Trophoblast cell (in vitro differentiated cells and primary cell): ENCODE measurements at places on chromosomes 1 and 21.

- peak; percentile 94 for DNase-seq
- H3K36me3 ChIP-seq = no peaks in the 10 kb centered on the region
- peaks cover 13% of the 10 kb centered on the region for H3K27me3 ChIP-seq
- no peak overlapping the region for H3K27ac ChIP-seq
- no peak overlapping the region for H3K4me3 ChIP-seq
Observed at GRCh38 chr1:1132042-1132950, 16.4 kb upstream of the C1orf159 start.

- H3K27ac ChIP-seq = no peak overlapping the region
- H3K27me3 ChIP-seq = no peaks in the 10 kb centered on the region
- H3K36me3 ChIP-seq = peaks cover 31% of the 10 kb centered on the region
- no peaks in the 10 kb centered on the region for H3K4me1 ChIP-seq
Observed at GRCh38 chr1:209616366-209617046, 33.0 kb downstream of the CAMK1G start.

DNA sequence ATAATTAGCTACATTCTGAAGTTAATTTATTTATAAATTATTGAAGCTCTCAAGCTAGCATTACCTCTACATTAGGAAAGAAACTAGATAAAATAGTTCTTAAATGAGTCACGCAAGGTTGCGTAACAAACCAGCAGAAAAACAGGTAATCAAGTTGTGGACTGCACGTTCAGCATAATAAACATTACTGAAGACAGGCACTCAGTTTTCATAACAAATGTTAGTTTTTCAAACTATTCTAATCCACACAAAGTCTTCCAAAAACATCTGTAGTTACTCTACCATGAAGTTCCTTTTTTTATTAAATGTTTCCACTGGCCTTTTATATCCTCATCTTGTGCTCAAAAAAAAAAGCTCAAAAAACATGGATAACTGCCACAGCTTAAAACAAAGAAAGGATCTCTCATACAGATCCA is 1.3 kb downstream of the TOR1AIP2 start:
- DNase-seq = peak; percentile 98
- H3K4me1 ChIP-seq = no peaks in the 10 kb centered on the region
- H3K4me3 ChIP-seq = no peak overlapping the region
- no peaks in the 10 kb centered on the region for H3K27me3 ChIP-seq
- peaks cover 5% of the 10 kb centered on the region for H3K36me3 ChIP-seq
- H3K27ac ChIP-seq = no peak overlapping the region

- peaks cover 2% of the 10 kb centered on the region for H3K4me1 ChIP-seq
- H3K36me3 ChIP-seq = peaks cover 3% of the 10 kb centered on the region
- peak overlapping the region; percentile 96 for H3K4me3 ChIP-seq
- no peak overlapping the region for H3K27ac ChIP-seq
- H3K27me3 ChIP-seq = peaks cover 2% of the 10 kb centered on the region
Observed at GRCh38 chr1:20507248-20507563, 745 bp downstream of the MUL1 start.

DNA sequence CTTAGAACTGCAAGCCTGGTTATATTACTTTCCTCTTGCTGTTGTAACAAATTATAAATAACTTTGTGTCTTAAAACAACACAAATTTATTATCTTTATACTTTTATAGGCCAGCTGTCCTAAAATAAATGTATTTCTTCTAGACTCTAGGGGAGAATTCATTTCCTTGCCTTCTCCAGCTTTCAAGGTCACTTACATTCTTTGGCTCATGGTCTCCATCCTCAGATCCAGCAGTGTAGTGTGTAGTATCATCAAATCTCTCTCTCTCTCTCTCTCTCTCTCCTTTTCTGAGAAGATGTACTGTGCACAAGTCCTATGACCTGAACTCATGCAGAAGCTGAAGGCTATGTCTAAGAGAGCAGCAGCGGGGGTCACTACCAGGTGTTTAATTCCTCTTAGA is 1510.6 kb downstream of the MRPL39 start:
- DNase-seq = no peak
- no peaks in the 10 kb centered on the region for H3K27me3 ChIP-seq
- H3K4me1 ChIP-seq = no peaks in the 10 kb centered on the region
- H3K36me3 ChIP-seq = no peaks in the 10 kb centered on the region

GRCh38 chr1:55623311-55623710 is 408.1 kb upstream of the USP24 start:
- no peaks in the 10 kb centered on the region for H3K27me3 ChIP-seq
- DNase-seq = peak; percentile 99
- no peaks in the 10 kb centered on the region for H3K36me3 ChIP-seq
- H3K27ac ChIP-seq = no peak overlapping the region
- H3K4me1 ChIP-seq = no peaks in the 10 kb centered on the region

DNA sequence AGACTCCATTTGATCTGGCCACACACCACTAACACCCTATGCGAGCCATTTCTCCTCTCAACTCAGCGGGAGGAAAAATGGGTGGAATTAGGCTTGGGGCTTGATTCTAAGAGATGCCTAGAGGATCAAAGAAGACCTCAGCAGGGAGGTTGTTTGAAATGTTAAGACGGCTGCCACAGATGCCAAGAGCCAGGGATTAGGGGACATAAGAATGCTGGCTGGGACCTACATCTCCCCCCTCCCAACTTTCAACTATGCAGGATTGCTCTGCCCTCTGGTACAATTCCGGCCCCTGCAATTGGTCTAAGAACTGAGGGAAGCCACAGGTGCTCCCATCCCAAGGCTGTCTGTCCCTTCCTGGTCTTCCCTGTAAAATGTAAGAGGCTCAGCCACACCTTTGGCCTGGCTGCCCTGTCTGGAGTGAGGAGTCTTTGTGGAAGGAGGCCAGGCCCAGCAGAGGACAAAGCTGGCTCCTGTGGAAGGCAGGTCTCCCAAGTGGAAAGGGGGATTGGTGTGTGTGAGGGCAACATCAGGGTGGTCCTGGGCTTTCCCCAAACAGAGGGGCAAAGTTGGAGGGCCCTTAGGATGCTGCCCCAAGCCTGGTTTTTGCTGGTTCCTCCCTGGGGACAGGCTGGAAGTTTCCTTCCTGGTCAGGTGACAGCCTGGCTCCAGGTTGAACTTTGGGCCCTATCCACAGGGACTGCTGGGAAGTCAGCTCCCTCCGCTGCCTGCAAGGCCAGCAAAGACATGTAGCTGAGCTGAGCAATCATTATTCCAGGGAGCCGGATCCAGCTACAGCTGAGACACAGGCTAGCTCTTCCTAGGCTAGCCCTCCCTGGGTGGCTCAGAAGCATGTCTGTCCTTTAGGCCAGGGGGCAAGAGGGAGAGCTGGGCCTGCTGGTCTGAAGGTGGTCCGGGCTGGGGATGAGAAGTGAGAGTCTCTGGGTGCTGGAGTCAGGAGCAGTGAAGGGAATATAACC is 34.5 kb upstream of the SYNC start:
- no peaks in the 10 kb centered on the region for H3K36me3 ChIP-seq
- peak; percentile 67 for DNase-seq
- peaks cover 12% of the 10 kb centered on the region for H3K4me1 ChIP-seq
- no peak overlapping the region for H3K27ac ChIP-seq
- H3K27me3 ChIP-seq = no peaks in the 10 kb centered on the region

- H3K4me3 ChIP-seq = no peak overlapping the region
- H3K27me3 ChIP-seq = no peaks in the 10 kb centered on the region
- no peak for DNase-seq
- no peaks in the 10 kb centered on the region for H3K4me1 ChIP-seq
- H3K36me3 ChIP-seq = peaks cover 64% of the 10 kb centered on the region
- no peak overlapping the region for H3K27ac ChIP-seq
Observed at GRCh38 chr1:202728951-202729350, 18.7 kb upstream of the SYT2 start.

DNA sequence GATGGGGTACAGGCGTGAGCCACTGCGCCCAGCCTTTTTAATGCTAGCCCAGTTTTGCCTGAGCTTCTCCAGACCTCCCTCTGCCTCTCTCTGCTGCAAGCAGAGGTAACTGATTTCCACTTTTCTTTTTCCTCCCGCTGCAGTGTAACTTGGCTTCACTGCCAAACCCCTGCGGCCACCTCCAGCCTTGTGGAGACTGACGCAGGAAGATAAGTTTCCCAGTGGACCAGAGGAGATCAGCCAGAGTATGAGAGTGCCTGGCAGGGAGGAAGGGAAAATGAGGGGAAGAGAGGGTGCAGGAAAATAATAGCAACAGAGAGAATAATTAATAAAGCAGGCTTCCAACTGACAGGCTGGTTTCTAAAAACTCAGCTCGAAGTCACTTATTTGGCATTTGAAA is 143.7 kb downstream of the PCNX2 start:
- H3K4me1 ChIP-seq = no peaks in the 10 kb centered on the region
- DNase-seq = no peak
- H3K4me3 ChIP-seq = no peak overlapping the region
- H3K27me3 ChIP-seq = no peaks in the 10 kb centered on the region

GRCh38 chr1:168319691-168320090 is 39.0 kb downstream of the TBX19 start:
- no peak for DNase-seq
- H3K4me1 ChIP-seq = no peaks in the 10 kb centered on the region
- H3K4me3 ChIP-seq = no peak overlapping the region
- no peaks in the 10 kb centered on the region for H3K27me3 ChIP-seq
- no peaks in the 10 kb centered on the region for H3K36me3 ChIP-seq

DNA sequence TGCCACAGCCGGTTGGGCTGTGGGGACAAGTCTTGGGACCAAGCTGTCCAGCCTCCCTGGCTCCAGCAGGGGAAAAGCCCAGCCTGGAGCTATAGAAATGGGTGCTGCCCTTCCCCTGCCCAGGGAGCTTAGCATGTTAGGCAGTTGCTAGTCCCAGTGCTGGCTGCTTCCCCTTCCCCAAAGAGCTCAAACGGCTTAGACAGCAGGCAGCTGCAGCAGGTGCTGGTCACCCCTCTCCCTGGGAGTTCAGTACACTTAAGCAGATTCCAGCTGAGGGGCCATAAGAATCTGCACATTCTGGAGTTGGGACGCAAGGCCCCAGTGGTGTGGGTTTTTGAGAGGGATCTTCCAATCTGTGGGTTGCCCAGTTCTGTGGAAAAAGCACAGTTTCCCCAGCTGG is 11.1 kb upstream of the REG4 start:
- H3K4me3 ChIP-seq = no peak overlapping the region
- no peaks in the 10 kb centered on the region for H3K4me1 ChIP-seq
- DNase-seq = no peak
- H3K27ac ChIP-seq = no peak overlapping the region
- no peaks in the 10 kb centered on the region for H3K36me3 ChIP-seq

GRCh38 chr21:39633770-39634181 is 21.0 kb downstream of the B3GALT5 start:
- no peaks in the 10 kb centered on the region for H3K27me3 ChIP-seq
- no peaks in the 10 kb centered on the region for H3K36me3 ChIP-seq
- no peak overlapping the region for H3K27ac ChIP-seq
- DNase-seq = no peak
- peaks cover 3% of the 10 kb centered on the region for H3K4me1 ChIP-seq
- H3K4me3 ChIP-seq = no peak overlapping the region

DNA sequence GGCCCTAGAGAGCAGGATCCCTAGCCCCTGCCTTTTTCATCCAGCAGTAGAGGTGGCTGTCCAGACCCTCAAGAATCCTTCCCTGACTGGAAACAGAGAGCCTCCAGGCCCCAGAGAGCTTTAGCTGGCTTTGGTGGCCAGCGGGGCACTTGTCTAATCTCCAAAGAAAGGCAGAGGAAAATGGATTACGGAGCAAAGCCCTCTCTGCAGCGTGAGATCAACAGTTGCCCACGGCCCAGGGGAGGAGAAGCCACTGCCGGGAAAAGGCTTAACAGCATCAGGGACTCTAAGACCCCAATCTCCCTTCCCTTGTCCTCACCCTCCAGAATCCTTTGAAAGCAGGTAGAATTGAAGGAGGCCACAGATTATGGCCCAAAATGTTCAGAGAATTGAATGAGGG is 35.8 kb upstream of the GRIK3 start:
- no peaks in the 10 kb centered on the region for H3K27me3 ChIP-seq
- no peak overlapping the region for H3K4me3 ChIP-seq
- H3K27ac ChIP-seq = no peak overlapping the region
- H3K4me1 ChIP-seq = no peaks in the 10 kb centered on the region
- no peak for DNase-seq
- no peaks in the 10 kb centered on the region for H3K36me3 ChIP-seq

DNA sequence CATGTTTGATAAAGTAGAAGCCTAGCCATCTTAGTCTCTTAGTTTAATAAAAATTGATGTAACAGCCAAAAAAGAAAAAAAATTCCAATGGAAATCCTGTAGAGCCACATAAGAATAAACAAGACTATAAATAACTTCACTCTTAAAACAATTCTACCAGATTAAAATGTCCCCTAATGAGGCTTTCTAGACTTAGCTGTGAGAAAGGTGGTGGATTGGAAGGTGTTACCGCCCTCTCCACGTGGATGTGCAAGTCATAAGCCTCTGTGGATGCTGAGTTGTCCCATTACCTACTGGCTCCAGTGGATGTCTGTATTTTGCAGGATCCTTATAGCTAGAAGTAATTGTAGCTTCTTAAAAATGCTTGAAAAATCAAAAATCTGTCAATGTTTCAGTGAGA is 14.6 kb downstream of the LCA5L start:
- DNase-seq = no peak
- H3K27ac ChIP-seq = no peak overlapping the region
- no peaks in the 10 kb centered on the region for H3K4me1 ChIP-seq
- no peaks in the 10 kb centered on the region for H3K27me3 ChIP-seq
- H3K36me3 ChIP-seq = no peaks in the 10 kb centered on the region

GRCh38 chr1:205856433-205856832 is 6.5 kb upstream of the PM20D1 start:
- H3K27ac ChIP-seq = no peak overlapping the region
- no peak for DNase-seq
- H3K4me3 ChIP-seq = no peak overlapping the region
- no peaks in the 10 kb centered on the region for H3K36me3 ChIP-seq
- no peaks in the 10 kb centered on the region for H3K27me3 ChIP-seq

DNA sequence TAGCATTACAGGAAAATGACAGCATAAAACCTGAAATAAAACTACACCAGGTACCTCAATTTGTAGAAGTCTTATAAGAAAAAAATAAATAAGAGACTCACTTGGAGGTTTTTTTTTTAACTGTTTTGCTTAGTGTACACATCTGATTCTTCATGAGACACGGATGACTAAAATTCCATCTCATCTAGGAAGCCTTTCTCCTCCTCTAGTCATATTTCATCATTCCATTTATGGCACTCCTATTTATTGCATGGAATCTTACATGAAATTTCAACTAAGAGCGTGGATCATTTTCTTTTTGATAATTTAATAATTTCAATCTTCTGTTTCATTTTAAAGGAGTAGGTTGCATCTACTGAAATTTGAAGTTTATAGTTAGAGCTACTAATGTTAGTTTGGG is 1.6 kb upstream of the PTGS2 start:
- no peaks in the 10 kb centered on the region for H3K36me3 ChIP-seq
- no peak for DNase-seq
- H3K27me3 ChIP-seq = no peaks in the 10 kb centered on the region
- no peaks in the 10 kb centered on the region for H3K4me1 ChIP-seq
- H3K4me3 ChIP-seq = no peak overlapping the region

DNA sequence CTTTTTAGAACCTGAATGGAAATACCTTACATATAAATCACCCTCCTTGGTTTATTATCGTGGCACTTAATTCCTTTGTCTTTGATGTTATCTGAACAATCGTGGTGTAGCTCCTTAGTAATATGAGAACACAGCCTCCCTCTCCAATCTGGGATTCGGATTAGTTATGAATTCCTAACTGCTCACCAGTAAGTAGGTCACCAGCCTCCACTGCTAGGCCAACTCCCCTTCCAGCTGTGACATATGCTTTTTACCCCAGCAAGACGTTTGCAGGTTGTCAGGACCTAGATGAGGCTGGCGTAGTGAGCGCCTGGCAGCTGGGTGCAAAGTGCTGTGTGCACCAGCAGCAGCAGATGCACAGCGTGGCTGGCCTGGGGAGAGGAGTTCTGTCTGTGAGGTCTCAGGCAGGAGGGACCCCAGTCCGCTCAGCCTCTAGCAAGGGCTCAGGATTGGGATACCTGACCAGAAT is 38.2 kb downstream of the NTPCR start:
- DNase-seq = peak; percentile 14
- no peaks in the 10 kb centered on the region for H3K4me1 ChIP-seq
- no peak overlapping the region for H3K4me3 ChIP-seq
- no peaks in the 10 kb centered on the region for H3K27me3 ChIP-seq
